ENCODE measurements at places on chromosomes 7 and 10.

DNA sequence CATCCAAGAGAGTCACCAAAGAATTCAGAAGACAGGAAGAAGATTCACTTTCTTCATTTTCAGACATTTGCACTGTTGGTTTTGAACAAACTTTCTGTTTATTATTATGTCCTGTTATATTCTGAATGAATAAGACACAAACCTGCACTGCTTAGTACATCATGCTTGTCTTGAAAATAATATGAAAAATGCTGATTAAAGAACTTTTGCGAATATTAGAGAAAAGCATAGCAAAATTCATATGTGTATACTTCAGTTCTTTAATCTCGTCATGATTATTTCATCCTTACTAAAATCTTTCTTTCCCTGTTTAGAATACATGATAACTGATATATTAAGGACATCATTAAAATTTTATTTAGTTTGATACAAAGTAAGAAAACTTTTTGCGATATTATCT is 504.1 kb downstream of the POM121L12 start:
- DNase-seq = no peak

DNA sequence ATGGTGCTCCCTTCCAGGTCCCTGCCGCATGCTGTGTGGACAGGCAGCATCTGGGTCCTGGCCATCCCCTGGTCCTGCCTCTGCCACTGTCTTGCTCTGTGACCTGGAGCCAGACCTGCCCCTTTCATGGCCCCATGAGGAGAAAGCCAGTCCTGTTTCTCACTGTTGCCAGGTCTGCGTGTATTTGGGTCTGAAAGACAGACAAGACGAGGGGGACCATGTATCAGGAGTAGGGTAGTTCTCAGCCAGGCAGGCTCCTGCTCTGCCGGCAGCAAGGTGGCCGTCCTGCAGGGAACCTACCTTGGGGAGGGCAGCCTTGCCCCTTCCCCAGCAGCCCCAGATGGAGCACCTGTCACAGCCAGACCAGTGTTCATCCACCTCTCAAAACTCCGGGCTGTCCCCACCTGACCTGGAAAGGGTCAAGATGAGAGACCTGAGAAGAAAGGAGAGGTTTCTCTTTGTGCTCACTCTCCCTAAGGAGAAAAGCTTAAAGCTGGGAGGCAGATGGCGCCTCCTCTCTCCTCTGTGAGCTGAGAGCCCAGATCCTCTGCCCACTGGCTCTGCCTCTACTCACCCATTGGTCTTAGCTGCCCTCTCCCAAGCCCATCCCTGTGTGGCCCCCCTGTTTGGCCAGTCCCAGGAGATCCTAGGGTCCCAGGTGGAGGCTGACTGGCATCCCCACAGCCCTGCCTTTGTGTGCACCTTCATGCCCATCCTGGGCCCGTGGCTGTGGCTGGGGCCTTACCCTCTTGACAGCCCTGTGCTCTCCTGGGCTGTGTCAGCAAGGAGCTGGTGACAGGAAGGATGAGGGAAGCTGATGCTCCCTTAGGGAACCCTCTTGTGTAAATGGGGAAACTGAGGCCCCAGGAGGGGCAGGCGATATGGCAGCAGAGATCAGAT is 116.1 kb upstream of the PCBD1 start:
- DNase-seq = peak; percentile 32

DNA sequence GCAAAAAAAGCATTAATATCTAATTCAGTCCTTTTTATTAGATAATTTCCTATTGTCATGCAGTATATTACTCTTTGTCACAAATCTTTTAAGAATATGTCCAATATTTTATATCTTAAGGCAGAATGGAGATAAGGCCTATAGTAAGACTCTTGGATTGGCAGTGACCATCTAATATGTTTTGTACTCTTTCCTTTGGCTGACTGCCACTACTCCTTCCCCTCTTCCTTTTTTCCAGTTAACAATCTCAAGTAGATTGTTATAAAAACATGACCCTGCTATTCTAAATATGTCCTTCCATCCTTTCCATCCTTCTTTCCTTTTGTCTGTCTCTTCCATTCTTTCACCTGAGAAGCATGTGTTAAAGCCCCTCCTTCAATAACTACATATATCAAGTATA is 92.8 kb upstream of the TMEM168 start:
- no peak for DNase-seq

DNA sequence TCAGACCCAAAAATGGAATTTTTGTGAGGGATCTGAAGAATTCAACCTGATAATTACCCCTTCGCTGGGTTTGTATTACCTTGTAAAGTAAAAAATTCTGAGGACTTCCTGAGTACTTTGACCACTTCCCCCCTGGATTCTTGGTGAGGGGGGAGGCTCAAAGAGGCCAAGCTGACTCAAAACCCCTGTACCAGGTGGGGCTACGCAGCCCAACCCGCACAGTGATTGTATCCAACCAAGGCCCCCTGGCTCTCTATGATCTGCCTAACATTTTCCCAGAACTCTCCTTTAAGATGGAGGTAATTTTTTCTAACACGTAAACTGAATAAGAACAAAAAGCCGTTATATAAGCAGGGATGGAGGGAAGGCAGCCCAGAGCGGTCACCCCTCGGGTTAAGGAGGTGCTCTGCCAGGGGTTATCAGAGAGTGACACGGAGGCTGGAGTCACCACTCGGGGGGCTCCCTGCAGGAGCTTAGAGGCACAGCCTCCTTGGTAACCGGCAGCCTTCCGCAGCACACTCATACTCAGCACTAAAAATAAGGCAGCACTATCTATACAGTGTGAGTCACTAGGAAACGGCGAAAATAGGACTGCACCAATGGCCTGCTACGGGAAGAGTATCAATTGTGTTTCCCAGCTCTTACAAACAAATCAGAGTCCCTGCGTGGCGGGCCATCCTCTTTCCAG is 255.4 kb downstream of the ELMO1 start:
- DNase-seq = no peak

GRCh38 chr10:33519130-33519860 is 184.8 kb upstream of the NRP1 start:
- DNase-seq = no peak

GRCh38 chr7:910441-910861 is 34.1 kb downstream of the GET4 start:
- no peak for DNase-seq

- no peak for DNase-seq
Measured at GRCh38 chr10:30500534-30500933, 66.5 kb downstream of the MAP3K8 start.

- peak; percentile 74 for DNase-seq
Measured at GRCh38 chr7:24842449-24843241, 85.4 kb upstream of the GSDME start.

- DNase-seq = peak; percentile 70
Measured at GRCh38 chr7:85023066-85023712, 163.7 kb downstream of the SEMA3D start.

GRCh38 chr7:23968791-23969190 is 258.8 kb downstream of the STK31 start:
- no peak for DNase-seq

DNA sequence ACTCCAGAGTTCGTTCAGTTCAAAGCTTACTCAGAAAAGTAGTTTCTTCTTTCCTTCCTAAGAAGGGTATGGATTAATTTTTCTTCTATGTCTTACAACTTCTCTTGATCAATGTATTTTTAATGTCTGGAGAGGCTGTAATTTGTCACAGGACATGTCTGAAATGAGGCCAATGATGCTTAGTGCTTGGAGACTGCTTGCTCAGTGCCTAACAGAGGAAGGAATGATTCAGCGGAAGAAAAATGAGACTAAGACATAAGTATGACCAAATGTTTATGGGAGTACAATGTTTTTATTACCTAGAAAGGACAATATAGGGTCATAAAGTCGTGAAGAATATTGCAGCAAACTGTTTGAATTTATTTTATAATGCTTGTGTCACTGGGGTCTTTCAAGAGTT is 43.3 kb downstream of the GPR37 start:
- DNase-seq = no peak

DNA sequence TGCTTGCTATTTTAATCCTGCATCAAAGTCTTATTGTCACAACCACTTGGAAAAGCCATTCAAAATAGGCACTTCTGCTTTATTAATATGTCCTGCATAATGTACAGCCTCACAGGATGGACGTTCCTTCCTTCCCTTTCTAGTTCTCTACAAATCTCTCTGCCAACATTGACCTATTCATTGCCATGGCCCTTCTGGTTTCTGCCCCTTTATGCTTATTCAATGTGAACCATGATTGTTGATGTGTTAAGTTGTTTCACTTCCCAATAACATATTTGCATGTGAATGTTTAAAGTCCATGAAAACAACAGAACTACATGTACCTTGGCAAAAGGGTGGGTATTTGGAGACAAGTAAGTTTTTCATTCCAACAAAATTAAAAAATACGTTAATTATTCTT is 45.7 kb downstream of the COL28A1 start:
- no peak for DNase-seq

- no peak for DNase-seq
Measured at GRCh38 chr7:128791972-128792327, 182 bp downstream of the CCDC136 start.

Measured in retina (tissue), 1 donor.